ENCODE measurements at places on chromosomes 16 and 17. TPM values are rescaled to one million over a fixed set of nuclear protein-coding genes. Genes with fewer than 3 reads are reported as not detected.

GRCh38 chr16:57689762-57690558 is 4.6 kb upstream of the DRC7 start:
- no peak for DNase-seq

Gene DYNLL2
- 32.2 TPM for total RNA-seq

GRCh38 chr16:16029431-16030011 is 80.1 kb downstream of the ABCC1 start:
- no peak for DNase-seq

DNA sequence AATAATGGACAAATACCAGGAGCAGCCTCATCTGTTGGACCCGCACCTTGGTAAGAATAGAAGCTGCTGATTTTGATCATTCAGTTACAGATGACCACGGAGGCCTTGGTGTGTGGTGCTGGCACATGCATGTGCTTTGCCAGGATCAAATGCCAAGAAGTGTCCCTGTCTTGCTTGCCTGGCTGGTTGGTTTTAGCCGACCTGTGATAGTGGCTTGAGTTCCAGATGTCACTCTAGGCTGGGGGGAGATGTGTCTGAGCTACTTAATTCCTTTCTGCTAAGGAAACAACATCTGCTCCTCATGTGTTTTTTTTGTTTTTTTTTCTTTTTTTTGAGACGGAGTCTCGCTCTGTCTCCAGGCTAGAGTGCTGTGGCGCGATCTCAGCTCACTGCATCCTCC is 4.3 kb downstream of the TBCD start:
- DNase-seq = no peak

Gene ALOX15B
- 2.9 TPM for total RNA-seq

Gene GCGR
- total RNA-seq = 0.26 TPM
